T-helper 17 cell (primary cell): ENCODE measurements at places on chromosomes 3 and 15.

- DNase-seq, result no peak
Measured at GRCh38 chr15:66595931-66596545, 30.2 kb upstream of the LCTL start.

GRCh38 chr15:74783072-74783807 is 1.4 kb downstream of the CSK start:
- DNase-seq, result no peak

DNA sequence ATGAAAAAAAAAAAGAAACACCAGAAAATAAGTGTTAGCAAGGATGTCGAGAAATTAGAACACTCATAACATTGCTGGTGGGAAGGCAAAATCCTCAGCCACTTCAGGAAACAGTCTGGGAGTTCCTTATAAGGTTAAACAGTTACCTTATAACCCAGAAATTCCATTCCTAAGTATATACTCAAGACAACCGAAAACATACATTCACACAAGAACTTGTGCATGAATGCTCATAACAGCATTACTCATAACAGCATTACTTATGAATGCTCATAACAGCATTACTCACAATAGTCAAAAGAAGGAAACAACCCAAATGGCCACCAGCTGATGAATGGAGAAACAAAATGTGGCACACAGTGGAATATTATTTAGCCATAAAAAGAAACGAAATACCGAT is 34.8 kb upstream of the DCP1A start:
- DNase-seq, result no peak

DNA sequence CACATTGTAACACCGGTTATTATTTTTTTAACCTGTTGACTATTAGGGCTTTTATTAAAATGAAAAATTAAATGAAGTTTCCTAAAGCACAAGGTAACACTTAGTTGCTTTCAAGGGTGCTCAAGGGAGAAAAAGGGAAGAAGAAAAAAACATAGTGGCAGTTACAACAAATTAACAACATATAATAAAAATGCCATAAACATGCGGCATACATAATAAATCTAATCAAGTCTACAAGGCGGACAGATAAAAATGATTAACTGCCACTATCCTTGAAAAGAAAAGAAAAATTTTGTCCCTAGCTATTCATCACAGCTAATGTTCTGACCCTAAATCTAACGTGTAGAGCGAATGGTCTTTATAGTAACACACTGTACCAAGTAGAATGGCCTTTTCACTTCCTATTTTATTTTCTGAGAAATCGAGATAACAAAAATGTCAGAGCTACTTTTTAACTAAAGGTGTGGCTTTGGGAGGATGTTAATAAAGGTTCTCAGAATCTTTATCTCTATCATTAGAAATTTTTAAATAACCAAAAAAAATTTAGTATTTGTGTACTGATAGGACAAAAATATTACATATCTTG is 194.9 kb downstream of the FOXP1 start:
- no peak for DNase-seq

- no peak for DNase-seq
Measured at GRCh38 chr15:89119489-89120478, 31.5 kb downstream of the ABHD2 start.

- no peak for DNase-seq
Measured at GRCh38 chr3:152619691-152620090, 215.2 kb upstream of the P2RY1 start.

- no peak for DNase-seq
Measured at GRCh38 chr3:39384665-39385000, 1.5 kb downstream of the SLC25A38 start.

DNA sequence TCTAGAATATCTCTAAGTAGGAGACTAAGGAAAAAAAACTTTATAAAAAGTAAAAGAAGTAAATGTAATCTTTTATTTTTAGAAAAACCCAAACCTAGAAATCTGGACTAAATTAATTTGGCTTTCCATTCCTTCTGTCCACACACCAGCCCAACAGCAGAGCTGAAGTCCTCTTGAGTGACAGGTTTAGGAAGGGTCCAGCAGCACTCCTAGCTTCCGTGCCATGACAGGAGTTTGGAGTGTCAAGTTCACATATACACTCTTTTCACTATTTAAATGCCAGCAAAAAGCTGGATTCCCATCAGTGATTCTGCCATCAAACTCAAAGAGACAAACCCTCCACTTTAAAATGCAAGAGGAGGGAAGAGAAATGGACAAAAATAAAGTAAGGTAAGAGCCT is 13.1 kb downstream of the PROK2 start:
- no peak for DNase-seq

DNA sequence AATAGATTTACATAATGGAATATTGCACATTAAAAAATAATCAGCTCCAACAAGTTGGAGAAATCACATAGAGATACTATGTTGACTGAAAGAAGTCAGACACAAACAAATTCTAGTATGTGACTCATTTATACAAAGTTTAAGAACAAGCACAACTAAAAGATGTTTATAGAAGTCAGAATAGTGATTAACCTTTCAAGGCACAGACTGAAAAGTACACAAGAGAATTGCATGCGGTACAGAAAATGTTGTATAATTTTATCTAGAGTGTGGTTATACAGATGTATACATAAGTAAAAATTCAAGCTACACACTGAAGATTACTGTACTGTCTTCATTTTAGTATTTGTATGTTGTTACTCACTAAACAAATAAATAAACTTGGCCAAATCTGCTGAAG is 19.3 kb upstream of the ATOSA start:
- no peak for DNase-seq

DNA sequence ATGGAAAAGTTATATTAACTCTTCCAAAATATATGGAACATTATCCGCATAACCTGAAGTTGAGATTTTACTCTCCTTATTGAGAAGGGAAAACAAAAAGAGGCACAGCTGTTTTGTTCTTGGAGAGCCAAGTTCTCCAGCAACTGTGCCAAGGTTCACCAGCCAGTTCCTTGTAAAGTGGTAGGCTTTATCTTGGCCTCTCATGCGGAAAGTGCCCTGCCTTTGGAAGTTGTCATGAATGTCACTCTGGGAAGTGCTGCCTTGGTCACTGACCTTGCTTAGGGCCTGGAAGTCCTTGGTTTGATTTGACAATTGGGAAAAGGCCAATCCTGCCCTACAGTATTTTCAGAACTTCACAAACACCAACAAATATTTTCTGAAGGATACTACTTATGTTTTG is 44.2 kb upstream of the THRB start:
- DNase-seq, result no peak

DNA sequence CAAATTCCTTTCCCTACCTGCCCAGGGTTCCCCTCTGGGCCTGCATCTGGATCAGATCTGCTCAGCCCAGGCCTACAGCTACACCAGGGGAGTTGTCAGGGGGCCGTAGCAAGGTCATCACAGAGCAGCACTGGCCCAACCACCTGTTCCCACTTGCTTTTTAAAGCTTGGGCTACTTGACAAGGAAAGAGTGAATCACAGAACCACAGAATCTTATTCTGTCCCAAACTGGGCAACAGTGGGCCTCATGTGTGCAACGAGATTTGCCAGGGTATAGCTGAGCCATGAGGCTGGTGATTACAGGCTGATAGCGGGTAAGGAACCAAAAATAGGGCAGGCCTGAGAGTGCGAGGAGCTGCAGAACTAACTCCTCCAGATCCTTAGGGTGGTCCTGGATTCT is 66.7 kb downstream of the MYLK start:
- DNase-seq, result no peak

GRCh38 chr3:106534206-106534605 is 665.4 kb upstream of the CBLB start:
- no peak for DNase-seq

DNA sequence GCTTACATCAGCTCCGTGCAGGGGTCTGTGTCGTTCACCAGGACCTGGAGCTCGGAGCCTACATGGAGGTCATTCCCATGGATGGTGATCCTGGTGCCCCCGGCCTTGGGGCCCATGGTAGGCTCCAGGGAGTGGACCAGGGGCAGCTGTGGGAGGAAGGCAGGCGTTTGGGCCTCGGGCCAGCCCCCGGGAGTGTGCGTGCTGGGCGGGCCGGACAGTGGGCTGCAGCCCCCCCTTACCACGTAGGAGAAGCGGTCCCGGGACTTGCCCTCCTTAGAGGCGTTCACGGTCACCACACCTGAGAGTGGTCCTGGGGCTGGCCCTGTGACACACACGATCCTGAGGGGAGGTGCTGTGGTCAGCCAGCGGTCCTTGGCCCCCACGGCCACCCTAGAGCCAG is 29.6 kb downstream of the H1-8 start:
- DNase-seq, result no peak

DNA sequence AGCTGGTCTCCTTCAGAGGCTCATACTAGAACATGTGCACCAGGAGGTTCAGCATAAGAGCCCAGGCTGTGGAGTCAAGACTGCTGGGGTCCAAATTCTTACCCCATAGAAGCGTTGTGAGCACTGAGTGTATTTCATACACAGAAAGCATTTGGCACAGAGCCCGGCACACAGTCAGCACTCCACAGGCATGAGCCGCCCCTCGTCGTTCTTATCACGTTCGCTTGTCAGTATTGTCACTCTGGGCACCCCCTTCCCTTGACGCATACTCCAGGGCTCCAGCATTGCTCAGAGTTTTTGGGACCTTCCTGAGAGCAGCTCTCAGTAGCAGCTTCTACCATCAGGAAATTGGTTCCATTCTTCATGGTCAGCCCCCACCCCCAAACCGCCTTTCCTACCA is 25.2 kb downstream of the CORO2B start:
- DNase-seq, result no peak

DNA sequence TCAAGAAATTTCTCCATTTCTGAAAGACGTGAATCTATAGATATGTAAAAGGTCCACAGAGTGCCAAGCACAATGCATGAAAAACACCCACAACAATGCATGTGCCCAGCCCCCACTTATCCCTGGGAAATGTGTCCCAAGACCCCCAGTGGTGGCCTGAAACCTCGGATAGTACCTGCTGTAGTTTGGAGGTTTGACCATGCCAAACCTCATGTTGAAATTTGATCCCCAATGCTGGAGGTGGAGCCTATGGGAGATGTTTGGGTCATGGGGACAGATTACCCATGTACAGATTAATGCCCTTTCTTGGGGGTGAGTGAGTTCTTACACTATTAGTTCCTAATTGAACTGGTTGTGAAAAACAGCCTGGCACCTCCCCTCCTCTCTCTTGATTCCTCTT is 21.4 kb upstream of the MYZAP start:
- no peak for DNase-seq
